Dermis blood vessel endothelial cell (primary cell): ENCODE measurements at places on chromosomes 4 and X. TPM values are rescaled to one million over a fixed set of nuclear protein-coding genes. Genes with fewer than 3 reads are reported as not detected.

DNA sequence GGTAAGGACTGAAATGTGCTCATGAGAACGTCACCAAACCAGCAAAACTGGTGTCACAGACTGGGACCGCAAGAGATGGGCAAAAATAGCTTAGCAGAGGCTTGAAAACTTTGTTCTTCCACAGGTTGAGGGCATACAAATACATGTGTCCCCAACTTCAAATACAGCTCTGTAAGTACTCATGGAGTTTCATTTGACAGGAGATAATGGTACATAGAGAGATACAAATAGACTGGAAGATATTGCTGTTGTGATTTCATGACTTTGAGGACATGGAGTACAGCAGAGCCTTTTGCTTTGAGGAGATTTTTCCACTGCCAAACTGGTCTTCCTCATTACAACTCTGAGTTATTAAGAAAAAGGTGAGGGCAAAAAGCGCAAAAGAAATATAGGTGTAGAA, 70.7 kb downstream of the STX18 start:
- no peak for DNase-seq

SLC16A2 gene
- 0.70 and 1.0 TPM in 2 replicates for total RNA-seq

GRCh38 chrX:44244008-44244407, 99.5 kb downstream of the EFHC2 start:
- DNase-seq: peak; percentile 45

BEND4 gene
- 0.17 and 0.23 TPM in 2 replicates for total RNA-seq

DNA sequence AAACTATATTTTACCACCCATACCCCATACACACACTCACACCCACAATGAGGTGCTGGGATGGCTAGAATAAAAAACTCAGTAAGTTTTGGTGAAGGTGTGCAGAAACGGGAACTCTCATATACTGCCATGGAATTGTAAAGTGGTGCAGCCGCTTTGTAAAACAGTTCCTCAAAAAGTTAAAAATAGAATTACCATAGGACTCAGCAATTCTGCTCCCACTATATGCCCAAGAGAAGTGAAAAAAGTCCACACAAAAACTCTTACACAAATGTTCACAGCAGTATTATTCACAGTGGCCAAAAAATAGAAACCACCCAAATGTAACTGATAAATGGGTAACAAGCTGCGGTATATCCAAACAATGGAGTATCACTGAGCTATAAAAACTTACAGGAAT, 6.5 kb downstream of the CENPU start:
- no peak for DNase-seq

PRKG2 gene
- under 0.01 TPM in 1 of 2 replicates, not detected in the other for total RNA-seq

DNA sequence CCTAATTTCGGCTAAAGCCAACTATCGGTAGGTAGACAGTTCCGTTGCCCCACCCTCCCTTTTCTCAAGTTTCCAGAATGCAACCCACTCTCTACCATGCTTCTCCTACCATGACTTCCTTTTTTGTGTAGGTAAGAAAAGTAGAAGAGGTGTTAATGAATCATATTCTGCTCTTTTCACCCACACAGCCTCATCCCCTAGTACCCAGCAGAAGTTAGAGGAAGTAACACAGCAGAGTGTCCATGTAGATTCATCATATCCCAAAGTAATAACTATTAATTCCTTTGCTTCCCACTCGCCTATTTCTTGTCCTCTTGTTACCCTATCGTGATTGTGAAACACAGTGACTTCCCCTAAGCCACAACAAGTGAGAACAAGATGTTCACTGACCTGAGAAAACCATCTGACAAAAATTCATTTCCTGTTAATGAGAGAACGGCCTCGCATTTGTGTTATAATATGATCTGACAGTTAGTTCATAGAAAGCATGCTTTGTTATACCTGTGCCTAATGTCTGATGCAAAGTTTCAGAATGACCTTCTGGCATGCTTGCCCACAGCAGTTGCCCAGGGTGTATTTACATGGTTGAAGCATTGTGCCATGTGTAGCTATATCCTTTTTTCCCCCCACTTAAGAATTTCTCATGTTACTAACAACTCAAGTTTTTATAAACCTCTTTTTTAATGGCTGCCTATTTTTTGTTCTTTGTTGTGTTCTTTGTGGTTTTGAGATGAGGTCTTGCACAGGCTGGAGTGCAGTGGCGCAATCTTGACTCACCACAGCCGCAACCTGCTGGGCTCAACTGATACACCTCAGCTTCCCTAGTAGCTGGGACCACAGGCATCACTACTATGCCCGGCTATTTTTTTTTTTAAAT, 185.6 kb downstream of the RAP1GDS1 start:
- no peak for DNase-seq

DNA sequence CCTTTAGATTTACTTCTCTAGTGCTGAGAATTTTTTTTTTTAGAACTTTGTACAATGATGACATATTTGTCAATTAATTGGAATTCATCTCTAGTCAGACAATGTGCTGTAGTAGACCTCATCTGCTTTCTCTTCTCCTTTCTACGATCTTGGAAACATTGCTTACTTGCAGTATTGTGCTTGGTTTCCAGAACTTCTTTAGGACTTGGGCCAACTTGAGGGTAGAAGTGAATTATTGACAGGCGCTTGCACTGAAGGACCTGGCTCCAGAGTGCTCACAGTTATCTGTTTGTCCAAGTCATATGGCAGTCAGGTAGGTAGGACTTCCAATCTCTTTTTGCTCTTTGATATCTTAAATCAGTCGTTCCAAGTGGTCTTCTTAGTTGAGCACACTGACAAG, 39.6 kb downstream of the FNIP2 start:
- DNase-seq: no peak

- DNase-seq: no peak
These were observed 130.3 kb downstream of the GPR143 start for GRCh38 chrX:9635368-9635767.

DNA sequence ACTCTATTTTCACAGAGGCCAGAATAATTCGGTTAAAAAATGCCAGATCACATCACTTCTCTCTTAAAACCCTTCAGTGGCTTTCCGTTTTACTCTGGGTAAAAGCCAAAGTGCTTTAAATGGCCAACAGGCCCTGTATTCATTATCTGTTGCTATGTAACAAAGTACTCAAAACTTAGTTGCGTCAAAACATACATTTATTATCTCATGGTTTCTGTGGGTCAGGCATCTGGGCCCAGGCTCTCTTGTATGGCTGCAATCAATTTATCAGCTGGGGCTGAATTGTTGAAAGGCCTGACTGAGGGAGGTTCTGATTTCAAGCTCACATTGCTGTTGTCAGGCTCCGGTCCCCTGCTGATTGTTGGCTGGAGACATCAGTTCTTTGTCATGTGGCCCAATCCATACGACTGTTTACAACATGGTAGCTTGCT, 72.7 kb upstream of the H2AZ1 start:
- DNase-seq: no peak

DNA sequence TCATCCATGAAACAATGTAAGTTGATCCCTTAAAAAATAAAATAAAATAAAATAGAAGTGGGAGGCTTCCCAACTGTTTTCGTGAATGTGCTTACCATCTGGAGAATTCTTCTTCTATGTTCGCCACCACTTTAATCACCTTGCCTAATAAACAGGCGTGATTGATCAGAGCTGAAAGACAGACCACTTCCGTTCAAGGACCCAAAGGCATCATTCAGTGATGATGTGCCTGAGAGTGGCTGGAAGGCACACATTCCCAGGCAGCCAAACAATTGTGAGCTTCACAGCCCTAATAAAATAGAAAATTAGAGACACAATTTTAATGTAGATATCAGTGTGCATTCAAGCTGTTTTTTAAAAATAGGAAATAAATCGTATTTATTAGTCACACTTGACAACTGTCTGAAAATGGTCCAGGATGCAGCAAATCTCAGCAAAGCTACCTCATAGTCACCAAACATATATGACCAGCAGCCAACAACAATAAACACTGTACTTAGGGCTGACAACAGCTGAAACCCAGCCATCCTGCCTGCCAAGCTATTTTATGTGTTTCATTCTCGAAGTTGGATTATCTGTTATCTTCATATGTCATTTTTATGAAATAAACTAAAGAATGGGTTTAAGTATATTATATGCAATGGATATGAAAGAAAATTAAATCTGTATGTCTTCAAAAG, 163.2 kb upstream of the FAM9B start:
- no peak for DNase-seq

DNA sequence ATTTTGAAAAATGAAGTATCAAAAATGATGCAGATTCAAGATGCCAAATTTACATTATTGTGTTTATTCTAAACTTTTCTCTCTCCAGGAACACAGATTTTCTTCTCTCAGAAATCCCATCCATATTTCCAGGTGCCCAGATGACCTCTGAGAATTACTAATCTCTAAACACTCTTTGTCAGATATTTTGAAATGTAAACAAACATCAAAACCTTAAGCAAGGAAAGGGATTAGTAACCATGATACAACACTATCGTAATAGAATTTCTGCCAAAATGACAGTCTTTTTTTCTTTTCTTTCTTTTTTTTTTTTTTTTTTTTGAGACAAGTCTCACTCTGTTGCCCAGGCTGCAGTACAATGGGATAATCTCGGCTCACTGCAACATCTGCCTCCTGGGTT, 76.7 kb downstream of the PDS5A start:
- no peak for DNase-seq

GRCh38 chrX:109312757-109313156, 169.1 kb downstream of the GUCY2F start:
- no peak for DNase-seq

- no peak for DNase-seq
These were observed 31.8 kb downstream of the NAA11 start for GRCh38 chr4:79294064-79294463.

FRMD7 gene
- not detected in 2 replicates for total RNA-seq

CSAG1 gene
- not detected in 2 replicates for total RNA-seq

EPHA5 gene
- total RNA-seq: not detected in 2 replicates

ZCCHC18 gene
- total RNA-seq: 1.1 and 1.4 TPM in 2 replicates

- peak; percentile 75 for DNase-seq
These were observed 41.9 kb downstream of the WDR1 start for GRCh38 chr4:10074767-10075105.

- no peak for DNase-seq
These were observed 7.7 kb upstream of the ASB5 start for GRCh38 chr4:176276710-176277109.

DNA sequence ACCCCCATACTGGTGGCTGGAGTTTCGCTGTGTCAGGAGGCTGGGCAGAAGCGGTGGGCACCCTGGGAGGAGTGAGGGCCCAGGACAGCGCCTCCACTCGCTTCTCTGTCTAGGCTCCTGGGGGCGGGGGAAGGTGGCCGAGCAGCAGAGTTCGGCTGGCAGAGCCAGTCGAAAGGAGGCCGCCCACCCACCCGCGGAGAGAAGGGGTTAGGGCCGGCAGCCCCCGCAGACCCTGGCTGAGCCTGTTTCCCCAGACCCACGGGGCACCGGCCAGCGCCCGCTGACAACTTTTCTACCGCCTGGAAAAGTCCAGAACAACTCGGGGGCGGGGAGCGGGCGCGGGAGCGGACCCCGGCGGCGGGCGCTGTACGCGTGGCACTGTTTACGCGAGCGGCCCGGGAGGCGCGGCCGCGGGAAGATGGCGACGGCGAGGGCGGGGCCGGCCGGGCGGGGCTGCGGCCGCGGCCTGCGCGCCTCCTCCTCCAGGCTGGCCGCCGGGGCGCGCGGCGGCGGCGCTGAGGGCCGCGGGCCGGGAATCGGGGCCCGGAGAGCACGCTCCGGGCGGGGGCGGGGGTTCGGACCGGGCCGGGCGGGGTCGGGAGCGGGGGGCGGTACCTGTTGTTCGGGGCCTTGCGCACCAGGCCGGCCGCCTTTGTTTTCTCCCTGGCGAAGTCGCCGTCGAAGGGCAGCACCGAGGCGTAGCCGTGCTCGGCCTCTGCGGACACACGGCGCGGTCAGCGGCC, 628 bp downstream of the MXD4 start:
- DNase-seq: peak; percentile 67

- no peak for DNase-seq
These were observed 48.0 kb downstream of the PPP2R2C start for GRCh38 chr4:6424425-6424824.

PDE5A gene
- 1.7 and 1.8 TPM in 2 replicates for total RNA-seq

DNA sequence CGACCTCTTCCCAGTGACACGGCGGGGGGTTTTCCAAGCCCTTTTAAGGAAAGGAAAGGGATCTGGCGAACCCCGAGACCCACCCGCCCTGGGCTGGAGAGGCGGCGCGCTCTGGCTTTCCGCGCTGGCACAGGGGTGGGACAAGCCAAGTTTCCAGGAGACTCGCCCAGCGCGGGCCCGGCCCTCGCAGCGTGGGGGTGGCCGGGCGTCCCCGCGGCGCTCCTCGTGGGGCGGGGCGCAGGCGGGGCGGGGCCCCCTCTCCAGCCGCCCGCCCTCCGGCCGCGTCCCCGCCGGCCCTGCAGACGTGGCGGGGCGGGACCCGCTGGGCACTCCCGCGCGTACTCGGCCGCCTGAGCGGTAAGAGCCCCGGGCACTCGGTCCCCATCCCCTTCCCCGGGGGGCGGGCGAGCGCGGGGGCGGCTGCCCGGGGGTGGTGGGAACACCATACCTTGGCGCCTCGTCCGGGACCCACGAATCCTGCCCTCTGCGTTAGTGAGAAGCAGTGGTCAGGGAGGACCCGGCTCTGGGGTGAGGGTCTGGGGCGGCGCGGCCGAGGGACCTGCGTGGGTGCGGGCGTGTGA, at the start of gene FAM114A1:
Gene FAM114A1 (plus strand): TSS at position 329 of the 581 bp plus-strand sequence. CDS start 10,273 bp downstream, outside the sequence.
- DNase-seq: peak; percentile 87

DNA sequence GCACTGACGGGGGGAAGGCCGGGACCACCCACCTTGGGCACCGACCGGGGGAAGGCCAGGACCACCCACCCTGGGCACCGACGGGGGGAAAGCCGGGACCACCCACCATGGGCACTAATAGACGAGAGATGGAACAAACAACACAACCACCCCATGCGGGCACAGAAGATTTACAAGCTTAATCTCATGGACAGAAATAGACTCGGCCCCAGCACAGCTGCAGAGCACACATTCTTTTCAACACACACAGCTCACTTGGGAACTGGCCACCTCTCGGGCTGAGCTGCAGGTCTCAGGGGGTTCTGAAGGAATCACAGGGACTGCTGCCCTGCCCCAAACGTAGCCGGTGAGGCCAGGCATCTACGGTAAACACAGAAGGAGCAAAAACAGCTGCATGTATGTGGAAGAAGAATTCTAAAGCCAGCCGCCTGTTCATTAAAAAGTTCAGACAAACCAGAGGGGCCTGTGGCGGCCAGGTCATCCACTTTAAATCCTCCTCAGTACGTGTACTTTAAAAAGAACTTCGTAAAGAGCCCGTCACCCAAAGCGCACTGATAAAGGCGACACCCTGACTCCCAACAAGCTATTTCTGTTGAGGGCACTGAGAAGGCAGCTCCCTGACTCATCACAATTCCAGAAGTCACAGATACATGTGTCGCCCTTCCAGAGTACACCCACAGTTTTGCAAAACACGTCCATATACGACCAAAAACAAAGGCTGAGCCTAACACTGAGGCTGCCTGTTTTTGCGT, 17.7 kb downstream of the PPP2R3B start:
- DNase-seq: no peak

GRCh38 chr4:98664959-98665358, 6.5 kb upstream of the TSPAN5 start:
- DNase-seq: no peak

AMOT gene
- 2.0 and 7.1 TPM in 2 replicates for total RNA-seq

DNA sequence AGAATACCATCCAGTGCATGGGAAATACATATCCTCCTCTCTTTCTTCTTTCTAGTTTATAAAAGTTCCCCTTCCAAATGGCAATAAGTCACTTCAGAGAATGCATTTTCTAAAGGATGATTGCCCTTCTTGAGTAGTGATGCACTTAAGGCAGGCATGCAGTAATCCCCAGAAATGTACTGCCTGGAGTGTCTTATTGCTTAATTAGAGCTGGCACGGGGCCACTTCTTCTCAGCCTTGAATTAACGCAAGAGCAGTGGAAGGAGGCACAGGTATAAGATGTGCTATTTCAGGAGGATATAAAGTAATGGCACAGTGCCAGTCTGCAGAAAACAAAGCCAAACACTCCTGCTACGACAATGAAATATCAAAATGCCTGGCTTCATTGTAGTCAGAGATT, 371.4 kb upstream of the FAM241A start:
- no peak for DNase-seq
